Stimulated activated CD4-positive, alpha-beta T cell treated with anti-CD3 and anti-CD28 coated beads, Interleukin-1b, Interleukin-23, amount 100 ng/mL, for 1 hour (primary cell): ENCODE measurements at places on chromosomes 7 and 10.

DNA sequence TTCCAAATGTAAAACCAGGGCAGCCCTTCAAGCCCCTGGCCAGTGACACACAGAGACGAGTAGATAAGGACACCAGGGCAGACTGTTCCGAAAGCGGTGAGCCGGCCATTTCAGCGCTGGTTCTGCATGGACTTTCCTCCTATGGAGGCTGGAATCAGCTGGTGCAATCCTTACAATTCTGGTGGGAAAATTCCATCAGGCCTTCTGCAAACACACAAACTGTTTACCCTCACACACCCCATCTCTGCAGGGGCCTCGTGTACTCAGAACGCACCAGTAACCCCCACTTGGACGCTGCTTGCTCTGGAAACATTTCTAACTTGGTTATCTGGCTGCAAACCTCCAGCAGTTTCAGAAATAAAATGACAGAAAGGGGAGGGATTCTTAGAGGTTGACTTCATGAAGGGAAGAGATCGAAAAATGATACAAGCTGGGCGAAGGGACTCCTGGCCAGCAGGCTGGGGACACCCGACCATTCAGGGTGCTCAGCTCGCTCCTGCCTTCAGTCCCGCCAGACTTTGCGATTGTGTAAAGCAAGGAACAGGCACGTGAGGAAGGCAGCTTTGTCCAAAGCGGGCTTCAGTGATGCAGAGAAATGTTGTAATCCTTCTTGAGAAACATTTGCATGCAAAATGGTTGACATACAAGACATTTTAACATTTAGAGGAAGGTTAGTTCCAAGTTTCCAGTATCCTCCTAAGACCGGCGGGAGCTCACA, 19.7 kb upstream of the SHH start:
- no peak for DNase-seq

DNA sequence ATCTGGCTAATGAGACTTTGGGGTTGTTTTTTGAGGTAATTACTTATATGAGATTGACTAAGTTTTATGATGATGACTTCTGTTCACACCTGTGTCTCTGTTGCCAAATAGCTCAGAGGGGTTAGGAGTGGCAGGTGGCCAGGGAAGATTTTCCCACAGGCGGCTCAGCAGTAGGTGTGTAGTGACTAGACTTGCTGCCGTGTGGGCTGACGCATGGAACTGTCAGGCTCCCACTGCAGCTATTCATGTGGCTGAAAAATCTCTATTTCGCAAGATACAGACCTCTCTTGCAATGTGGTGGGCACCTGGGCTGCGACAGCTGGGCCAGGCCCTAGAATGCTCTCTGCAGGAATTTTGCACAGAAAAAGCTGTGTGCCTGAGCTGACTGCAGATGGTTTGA, 1.4 kb downstream of the CPA4 start:
- DNase-seq = no peak

DNA sequence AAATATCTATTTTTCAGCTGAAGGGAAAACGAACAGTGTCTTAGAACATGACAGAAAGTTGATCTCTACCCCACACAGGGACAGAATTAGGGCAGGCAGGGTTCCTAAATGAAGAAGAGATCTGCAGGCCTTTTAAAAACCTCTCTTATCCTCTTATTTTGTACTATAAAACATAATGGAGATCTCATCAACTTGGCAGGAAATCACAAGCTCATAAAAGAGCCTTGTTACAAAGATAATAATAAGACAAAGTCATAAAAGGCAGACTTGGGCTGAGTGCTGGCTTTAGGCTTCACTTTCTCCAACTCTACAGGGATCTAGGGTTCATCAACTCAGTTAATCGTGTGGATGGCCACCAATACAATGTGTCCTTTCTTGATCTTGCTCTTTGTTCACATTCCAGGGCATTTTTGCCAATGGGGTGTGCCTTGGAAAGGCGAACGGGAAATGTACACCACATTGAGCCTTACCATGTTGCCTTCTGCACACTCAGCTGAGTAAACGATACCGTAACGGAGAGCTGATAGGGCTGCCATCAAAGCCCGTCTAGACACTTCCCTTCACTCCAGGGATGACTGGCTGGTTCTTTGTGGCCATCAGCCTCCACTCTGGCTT, 7.1 kb upstream of the TEX36 start:
- DNase-seq = no peak

GRCh38 chr7:18756378-18757050, 261.0 kb downstream of the HDAC9 start:
- no peak for DNase-seq

GRCh38 chr10:132207536-132208461, 21.1 kb downstream of the DPYSL4 start:
- no peak for DNase-seq

DNA sequence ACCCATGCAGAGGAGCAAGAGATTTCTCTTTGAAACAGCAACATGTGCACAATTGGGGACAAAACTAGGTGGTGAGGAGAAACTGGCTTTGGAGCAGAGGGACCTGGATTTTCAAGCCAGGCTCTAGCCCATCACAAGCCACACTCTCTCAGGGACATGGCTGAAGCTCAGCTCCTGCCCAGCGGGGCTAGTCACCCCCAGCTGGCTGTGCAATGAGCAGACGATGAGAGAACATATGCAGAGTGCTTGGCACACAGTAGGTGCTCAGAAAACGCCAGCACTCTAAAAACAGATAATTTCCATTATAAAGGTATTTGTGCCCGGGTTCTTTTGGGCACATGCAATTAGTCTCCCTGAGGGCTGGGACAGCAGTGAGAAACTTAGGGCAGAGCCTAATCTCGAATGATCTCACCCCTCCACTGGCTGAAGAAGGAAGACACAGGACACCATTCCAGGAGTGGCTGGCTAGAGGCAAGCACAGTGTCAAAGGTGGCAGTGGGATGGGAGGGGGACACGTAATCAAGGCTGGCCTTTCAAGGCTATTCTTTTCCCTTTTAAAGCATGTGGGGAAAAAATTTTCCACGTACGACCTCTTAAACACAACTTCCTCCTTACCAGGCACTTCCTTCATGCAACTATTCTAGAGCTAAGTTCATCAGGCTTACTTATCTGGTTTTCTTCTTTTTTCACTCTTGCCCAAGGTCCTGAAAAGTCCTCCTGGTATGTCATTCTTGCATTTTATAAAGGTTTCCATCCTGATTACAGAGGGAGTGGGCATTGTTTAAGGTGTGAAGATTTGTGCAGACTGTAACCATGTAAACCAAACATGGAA, 15.1 kb downstream of the FAM53B start:
- no peak for DNase-seq

- DNase-seq = no peak
Observed at GRCh38 chr10:130400890-130401289, 264.7 kb downstream of the GLRX3 start.

GRCh38 chr7:116957874-116958273, 4.6 kb downstream of the ST7 start:
- no peak for DNase-seq

DNA sequence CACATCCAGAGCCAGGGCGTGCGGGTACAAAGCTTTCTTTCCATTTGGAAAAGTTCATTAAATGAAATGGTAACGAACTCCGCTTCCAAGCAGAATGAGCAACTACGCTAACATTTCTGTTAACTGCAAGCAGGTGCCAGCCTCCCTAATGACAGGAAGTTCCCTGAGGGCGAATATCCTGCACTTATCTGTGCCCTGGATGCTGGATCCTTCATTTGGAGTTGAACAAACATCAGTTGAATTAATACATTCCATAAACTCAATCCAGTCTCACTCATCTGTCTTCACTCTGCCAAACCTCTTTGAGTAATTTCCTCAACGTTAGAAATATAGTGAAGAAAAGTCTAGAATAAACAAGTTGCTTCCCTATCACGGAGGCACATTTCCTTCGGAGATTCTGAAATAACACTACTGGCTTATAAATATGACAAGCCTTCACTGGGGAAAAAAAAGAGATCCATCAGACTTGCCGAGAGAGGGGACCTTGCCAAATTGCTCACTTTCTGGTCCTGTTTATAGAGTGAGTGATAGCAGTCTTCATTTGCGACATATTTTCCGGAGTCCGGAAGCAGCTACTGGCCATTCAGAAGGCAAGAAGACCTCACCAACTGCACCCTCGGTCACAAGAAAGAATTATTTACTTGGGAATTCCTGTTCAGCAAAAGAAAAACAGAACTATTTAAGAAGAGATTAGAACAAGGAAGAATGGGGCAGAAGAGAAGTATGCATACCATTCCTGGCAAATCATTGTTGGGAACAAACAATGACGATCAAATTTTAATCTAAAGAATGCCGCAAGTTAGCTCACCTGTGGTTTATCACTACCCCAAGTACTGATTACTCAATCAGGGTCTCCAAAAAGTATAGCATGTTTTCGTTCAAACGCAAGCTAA, 196.4 kb downstream of the FAM107B start:
- no peak for DNase-seq

- DNase-seq = no peak
Observed at GRCh38 chr7:84162584-84162983, 32.0 kb downstream of the SEMA3A start.

DNA sequence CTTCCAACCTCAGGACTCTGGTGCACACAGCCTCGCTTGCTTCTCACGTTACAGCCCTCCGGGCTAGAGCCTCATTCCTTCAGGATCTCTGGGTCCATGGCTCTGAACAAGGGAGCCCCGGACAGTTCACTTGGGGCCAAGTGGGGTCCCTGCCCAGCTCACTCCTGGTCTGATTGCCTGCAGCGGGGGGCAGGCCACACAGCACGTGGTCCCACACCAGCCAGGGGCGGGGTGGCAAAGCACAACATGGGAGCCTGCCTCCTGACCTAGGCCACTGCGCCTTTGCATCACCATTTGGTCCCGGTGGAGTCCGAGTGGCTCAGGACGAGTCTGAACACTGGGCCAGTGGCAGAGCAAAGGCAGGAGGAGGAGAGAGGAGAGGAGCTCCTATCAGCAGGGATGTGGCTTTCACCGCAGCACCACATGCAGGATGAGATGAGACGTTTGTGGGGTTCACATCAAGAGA, 13.4 kb upstream of the CRYGN start:
- DNase-seq = no peak

GRCh38 chr7:139820089-139820488, 9.0 kb upstream of the TBXAS1 start:
- DNase-seq = no peak

DNA sequence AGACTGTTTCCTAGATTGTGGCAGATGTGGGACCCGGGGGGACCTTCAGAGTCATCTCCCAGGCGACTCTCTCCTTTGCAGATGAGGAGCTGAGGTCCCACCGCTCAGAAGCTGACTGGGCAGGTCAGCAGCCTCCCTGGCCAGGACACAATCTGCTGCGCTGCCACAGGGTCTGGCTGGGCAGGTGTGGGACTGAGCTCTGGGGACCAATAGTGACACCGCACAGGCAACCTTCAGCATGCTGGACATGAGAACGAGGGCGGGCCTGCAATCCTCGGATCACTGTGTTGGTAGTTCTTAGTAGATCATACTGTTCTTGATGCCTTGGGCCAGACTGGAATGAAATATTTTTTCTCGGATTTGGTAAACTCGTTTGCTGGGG, 20.5 kb upstream of the CRYGN start:
- DNase-seq = no peak

- no peak for DNase-seq
Observed at GRCh38 chr7:1419688-1420087, 39.6 kb downstream of the MICALL2 start.

- DNase-seq = no peak
Observed at GRCh38 chr7:20482071-20482470, 133.4 kb upstream of the ABCB5 start.

- no peak for DNase-seq
Observed at GRCh38 chr7:80151274-80151665, 16.6 kb downstream of the GNAI1 start.

GRCh38 chr7:4054158-4054557, 627.9 kb upstream of the FOXK1 start:
- DNase-seq = no peak

GRCh38 chr10:92164036-92164696, 126.7 kb downstream of the CPEB3 start:
- no peak for DNase-seq

GRCh38 chr7:73980206-73980605, 47.8 kb upstream of the ELN start:
- no peak for DNase-seq

DNA sequence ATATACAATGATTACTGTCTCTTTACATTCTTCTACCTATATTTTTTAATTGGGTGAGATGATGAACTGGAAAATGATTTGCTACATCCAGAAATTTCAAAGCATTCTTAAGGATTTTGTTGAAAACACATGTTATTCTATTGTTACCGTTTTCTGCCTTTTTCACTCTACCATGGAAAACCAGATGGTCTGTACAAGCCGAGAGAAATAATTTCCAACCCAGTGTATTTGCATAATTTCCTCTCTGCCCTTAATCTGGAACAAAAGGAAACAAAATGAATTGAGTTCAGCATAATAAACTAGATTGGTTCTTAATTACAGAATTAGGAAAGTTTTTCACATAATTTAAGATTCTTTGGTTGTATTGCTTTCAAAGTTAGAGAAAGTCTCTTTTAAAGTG, 211.2 kb downstream of the CACNB2 start:
- DNase-seq = no peak

DNA sequence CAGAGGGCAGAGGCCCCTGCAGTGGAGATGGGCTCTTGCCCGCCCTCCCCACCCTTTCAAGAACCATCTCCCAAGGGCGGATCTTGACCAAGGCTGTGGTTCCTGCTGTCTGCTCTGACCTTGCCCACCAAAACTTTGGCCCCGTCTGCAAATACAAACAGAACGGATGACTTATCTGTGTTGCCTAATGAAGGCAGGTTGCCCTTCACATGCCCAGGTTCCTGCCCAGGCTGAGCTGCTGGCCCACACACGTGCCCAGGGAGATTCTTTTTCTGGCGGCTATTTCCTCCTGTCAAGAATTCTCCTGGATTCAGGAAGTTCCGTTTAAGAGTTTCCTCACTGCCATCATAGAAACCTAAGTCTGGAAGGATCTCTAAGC, 78.3 kb downstream of the PROSER2 start:
- no peak for DNase-seq

- no peak for DNase-seq
Observed at GRCh38 chr7:31091924-31092434, 39.9 kb downstream of the ADCYAP1R1 start.

DNA sequence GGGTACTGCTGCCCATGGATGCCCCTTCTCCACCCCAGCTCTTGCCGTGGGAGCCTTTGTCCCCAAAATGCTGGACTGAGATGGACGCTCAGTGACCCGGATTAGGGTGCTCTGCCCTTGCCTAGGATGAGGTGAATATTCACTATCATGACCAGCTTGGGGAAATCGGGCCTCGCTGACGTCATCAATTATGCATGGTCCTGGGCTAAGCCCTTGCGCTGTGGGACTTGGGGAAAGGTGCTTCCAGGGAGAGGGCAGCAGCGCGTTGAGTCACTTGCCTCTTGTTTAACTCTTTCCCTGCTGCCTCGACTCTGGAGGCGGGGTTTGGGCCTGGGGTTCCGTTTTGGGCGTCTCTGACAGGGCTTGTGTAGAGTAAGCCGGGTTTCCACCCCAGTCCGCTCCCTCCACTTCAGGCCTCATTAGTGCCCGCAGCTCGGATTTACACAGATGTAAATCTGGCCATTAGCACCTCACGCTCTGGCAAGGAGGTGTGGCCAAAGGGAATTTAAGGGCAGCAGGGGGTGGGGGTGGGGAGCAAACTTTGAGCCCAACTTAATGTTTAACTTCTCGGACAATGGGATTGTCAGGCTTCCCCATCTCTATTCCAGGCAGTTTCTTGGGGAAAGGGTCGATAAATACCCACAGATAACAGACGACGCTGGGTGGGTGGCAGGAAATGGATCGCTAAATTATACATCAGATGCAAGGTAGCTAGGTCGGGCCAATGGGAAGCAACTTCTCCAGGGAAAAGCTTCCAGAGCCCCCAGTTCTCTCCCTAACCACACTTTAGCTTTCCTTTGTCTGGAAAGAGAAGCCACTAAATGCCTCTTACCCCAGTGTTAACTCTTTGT, 51.3 kb upstream of the TCF7L2 start:
- DNase-seq = no peak

- no peak for DNase-seq
Observed at GRCh38 chr7:132603220-132603833, 27.1 kb upstream of the PLXNA4 start.
